ENCODE measurements at places on chromosomes 1 and 21. TPM values are rescaled to one million over a fixed set of nuclear protein-coding genes. Genes with fewer than 3 reads are reported as not detected.

GRCh38 chr1:246035060-246035541 lies 472.0 kb downstream of the SMYD3 start:
- no peaks in the 10 kb centered on the region for H3K27me3 ChIP-seq
- no peak overlapping the region for H3K27ac ChIP-seq
- DNase-seq = no peak
- no peaks in the 10 kb centered on the region for H3K36me3 ChIP-seq

GRCh38 chr1:175128523-175128922 lies 60.9 kb downstream of the TNN start:
- no peaks in the 10 kb centered on the region for H3K36me3 ChIP-seq
- no peak overlapping the region for H3K27ac ChIP-seq
- H3K4me1 ChIP-seq = peaks cover 7% of the 10 kb centered on the region
- no peak for DNase-seq

DNA sequence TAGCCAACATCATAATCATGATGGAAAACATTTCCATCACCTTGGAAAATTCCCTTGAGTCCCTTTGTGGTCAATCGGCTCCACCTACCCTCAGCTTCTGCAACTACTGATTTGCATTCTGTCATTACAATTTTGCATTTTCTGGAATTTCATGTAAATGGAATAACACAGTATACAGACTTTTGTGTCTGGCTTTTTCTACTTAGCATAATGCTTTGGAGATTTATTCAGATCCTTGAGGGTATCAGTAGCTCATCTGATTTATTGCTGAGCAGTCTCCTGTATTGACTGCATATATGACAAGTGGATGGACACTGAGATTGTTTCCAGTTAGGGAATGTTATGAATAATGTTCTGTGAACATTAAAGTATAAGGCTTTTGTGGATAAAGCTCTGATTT lies 358.3 kb downstream of the USP25 start:
- no peaks in the 10 kb centered on the region for H3K27me3 ChIP-seq
- DNase-seq = no peak
- H3K4me3 ChIP-seq = no peak overlapping the region
- no peaks in the 10 kb centered on the region for H3K4me1 ChIP-seq
- H3K36me3 ChIP-seq = no peaks in the 10 kb centered on the region

OR2M3 gene
- total RNA-seq = not detected

DNA sequence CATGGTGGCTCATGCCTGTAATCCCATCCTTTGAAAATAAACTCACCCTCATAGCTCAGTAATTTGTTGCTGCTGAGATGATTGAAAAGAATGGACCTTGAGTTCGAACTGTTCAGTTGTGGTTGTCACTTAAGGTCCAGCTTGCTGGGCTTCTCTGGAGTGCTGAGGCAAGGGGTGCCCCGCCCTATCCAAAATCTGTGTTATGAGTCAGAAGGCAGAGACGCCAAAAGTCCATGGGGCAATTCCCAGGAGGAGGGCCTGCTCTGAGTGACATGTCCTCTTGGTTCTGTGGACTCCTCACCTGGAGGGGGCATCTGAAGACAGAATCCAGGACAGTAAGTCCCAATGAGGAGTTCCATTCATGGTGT lies 64.8 kb downstream of the MYOM3 start:
- peak; percentile 89 for DNase-seq
- no peak overlapping the region for H3K27ac ChIP-seq
- no peak overlapping the region for H3K4me3 ChIP-seq
- H3K36me3 ChIP-seq = no peaks in the 10 kb centered on the region
- H3K27me3 ChIP-seq = no peaks in the 10 kb centered on the region
- H3K4me1 ChIP-seq = peaks cover 23% of the 10 kb centered on the region

DNA sequence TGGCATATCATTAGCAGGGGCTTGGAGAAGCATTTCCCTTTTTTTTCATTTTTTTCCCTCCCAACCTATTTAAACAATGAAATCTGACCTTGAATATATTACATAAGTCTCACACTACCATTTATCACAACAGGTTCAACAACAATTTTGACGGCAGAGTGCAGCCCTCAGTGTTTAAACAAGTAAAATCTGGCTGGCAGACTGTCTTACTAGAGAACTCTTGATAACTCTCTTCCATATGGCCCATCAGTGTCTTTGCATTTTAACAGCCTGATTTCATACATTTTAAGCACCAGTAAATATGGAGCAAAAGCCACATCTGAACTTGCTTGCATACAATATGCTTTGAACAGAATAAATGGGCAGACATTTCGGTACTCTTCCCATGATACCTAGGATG lies 213.0 kb downstream of the KCTD3 start:
- H3K4me1 ChIP-seq = no peaks in the 10 kb centered on the region
- DNase-seq = no peak
- H3K36me3 ChIP-seq = no peaks in the 10 kb centered on the region
- no peak overlapping the region for H3K27ac ChIP-seq
- no peaks in the 10 kb centered on the region for H3K27me3 ChIP-seq

IFI44 gene
- 5.9 TPM for total RNA-seq

- H3K27me3 ChIP-seq = no peaks in the 10 kb centered on the region
- no peaks in the 10 kb centered on the region for H3K36me3 ChIP-seq
- peak overlapping the region; percentile 68 for H3K27ac ChIP-seq
- H3K4me3 ChIP-seq = no peak overlapping the region
Observed at GRCh38 chr1:72184099-72184701, 98.1 kb downstream of the NEGR1 start.

DNA sequence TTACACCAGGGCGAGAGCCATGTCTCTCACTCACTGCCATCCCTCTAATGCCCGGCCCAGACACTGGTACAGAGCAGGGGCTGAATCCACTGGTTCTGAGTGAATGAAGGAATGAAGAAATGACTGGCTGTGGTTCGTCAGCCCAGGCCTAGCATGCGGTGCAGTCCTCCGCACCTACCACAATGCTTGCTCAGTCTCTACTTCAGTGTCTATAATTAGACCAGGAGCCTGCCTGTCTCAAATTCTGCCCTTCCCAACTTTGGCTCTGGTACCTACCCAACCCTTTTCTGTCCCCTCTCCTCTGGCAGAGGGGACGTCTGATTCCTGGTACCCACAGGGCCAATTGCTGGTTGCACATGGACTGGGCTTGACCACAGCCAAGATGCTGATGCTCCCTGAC lies 118.2 kb upstream of the GRIK3 start:
- no peaks in the 10 kb centered on the region for H3K27me3 ChIP-seq
- H3K36me3 ChIP-seq = no peaks in the 10 kb centered on the region
- no peaks in the 10 kb centered on the region for H3K4me1 ChIP-seq
- H3K4me3 ChIP-seq = no peak overlapping the region
- DNase-seq = no peak

- H3K36me3 ChIP-seq = no peaks in the 10 kb centered on the region
- no peaks in the 10 kb centered on the region for H3K27me3 ChIP-seq
- H3K4me3 ChIP-seq = no peak overlapping the region
- DNase-seq = no peak
- no peak overlapping the region for H3K27ac ChIP-seq
- H3K4me1 ChIP-seq = peaks cover 6% of the 10 kb centered on the region
Observed at GRCh38 chr1:214425716-214426425, 125.5 kb downstream of the PTPN14 start.

- DNase-seq = no peak
- no peaks in the 10 kb centered on the region for H3K4me1 ChIP-seq
- H3K27me3 ChIP-seq = no peaks in the 10 kb centered on the region
- H3K27ac ChIP-seq = no peak overlapping the region
- no peaks in the 10 kb centered on the region for H3K36me3 ChIP-seq
Observed at GRCh38 chr1:173570370-173571007, 32.4 kb downstream of the SLC9C2 start.

GRCh38 chr1:53145942-53146708 lies 3.7 kb upstream of the SLC1A7 start:
- H3K4me1 ChIP-seq = no peaks in the 10 kb centered on the region
- no peaks in the 10 kb centered on the region for H3K27me3 ChIP-seq
- H3K36me3 ChIP-seq = no peaks in the 10 kb centered on the region
- peak overlapping the region; percentile 53 for H3K27ac ChIP-seq
- no peak overlapping the region for H3K4me3 ChIP-seq
- peak; percentile 78 for DNase-seq

GRCh38 chr1:26170472-26170821 lies 739 bp downstream of the ZNF593 start:
- no peaks in the 10 kb centered on the region for H3K36me3 ChIP-seq
- H3K27ac ChIP-seq = peak overlapping the region; percentile 41
- no peak for DNase-seq
- no peaks in the 10 kb centered on the region for H3K27me3 ChIP-seq

GRCh38 chr21:36698981-36699545 lies at the start of gene SIM2:
SIM2 (plus strand) TSS chr21:36699115; CDS start chr21:36699747, 632 bp downstream.
- H3K36me3 ChIP-seq = no peaks in the 10 kb centered on the region
- H3K27me3 ChIP-seq = peaks cover 70% of the 10 kb centered on the region
- DNase-seq = no peak
- peaks cover 33% of the 10 kb centered on the region for H3K4me1 ChIP-seq
- H3K4me3 ChIP-seq = peak within 1 kb of the TSS; percentile 65
- no peak within 1 kb of the TSS for H3K27ac ChIP-seq

DNA sequence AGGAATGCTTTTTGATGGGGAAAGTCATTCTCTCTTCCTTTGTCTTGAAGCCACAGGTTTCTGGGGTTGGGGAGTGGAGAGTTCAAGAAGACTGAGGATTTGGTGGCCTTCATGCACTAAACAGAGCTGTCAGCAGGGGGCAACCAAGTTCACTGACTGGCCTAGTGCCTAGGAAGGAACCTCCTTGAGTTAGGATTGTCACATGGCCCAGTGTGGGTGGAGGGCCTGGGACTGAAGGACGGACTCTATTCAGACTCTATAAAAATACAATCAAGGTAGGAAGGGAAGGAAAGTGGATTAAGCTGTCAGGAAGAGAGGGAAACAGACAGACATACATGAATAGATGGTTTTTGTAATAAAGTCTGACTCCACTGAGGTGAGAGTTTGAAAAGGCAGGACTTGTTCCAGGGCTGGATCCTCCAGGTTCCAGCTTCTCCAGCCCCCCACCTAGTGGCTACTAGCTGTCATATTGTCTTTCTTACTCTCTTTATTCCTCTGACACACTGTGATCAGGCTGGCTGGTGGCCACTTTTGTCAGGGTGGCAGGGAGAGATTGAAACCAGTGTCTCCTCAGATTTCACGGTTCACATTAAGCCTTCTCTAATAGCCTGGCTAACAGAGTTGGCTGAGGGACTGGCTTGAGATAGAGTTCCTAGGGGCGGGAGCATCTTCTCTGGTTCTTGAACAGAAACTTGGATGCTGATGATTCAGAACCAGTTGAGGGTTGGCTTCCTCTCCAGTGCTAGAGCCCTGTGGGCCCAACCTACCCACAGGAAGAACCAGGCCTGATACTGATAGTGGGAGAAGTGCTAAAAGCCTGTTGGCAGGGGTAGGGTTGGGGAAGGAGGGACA lies 4.1 kb upstream of the SH3BGRL3 start:
- H3K36me3 ChIP-seq = no peaks in the 10 kb centered on the region
- peak; percentile 90 for DNase-seq
- H3K27ac ChIP-seq = peak overlapping the region; percentile 90
- no peaks in the 10 kb centered on the region for H3K27me3 ChIP-seq

TRPM2 gene
- total RNA-seq = 0.43 TPM

DNA sequence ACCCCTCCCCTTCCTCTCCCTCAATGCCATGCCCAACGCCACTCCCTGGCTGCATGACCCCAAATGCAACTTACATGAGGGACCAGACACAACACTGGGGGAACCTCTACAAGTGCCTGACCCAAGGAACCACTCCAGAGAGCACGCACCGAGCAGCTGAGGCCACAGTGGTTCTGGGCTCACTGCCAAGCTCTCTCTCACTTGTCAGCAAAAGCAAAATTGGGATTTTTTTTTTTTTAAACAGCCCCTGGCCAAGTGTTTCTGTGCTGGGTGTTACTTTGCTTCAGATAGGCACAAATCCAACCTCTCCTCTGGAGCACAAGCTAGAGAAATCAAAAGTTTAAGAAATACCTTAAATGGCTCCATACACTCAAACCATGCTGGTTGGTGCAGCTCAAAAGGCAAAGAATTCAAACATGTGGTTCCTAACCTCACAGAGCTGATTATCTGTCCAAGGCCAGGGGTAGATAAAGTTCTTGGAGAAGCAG lies 363.0 kb downstream of the SETD4 start:
- no peaks in the 10 kb centered on the region for H3K4me1 ChIP-seq
- no peaks in the 10 kb centered on the region for H3K27me3 ChIP-seq
- H3K36me3 ChIP-seq = no peaks in the 10 kb centered on the region
- no peak overlapping the region for H3K4me3 ChIP-seq
- H3K27ac ChIP-seq = no peak overlapping the region

- DNase-seq = no peak
- peaks cover 8% of the 10 kb centered on the region for H3K36me3 ChIP-seq
- H3K4me1 ChIP-seq = peaks cover 3% of the 10 kb centered on the region
- no peak overlapping the region for H3K4me3 ChIP-seq
Observed at GRCh38 chr1:200780545-200781369, 42.1 kb downstream of the CAMSAP2 start.

- DNase-seq = no peak
- H3K4me1 ChIP-seq = no peaks in the 10 kb centered on the region
- no peak overlapping the region for H3K4me3 ChIP-seq
- no peak overlapping the region for H3K27ac ChIP-seq
Observed at GRCh38 chr1:30313584-30313983, 409.8 kb downstream of the MATN1 start.

PRRX1 gene
- total RNA-seq = 123 TPM

DNA sequence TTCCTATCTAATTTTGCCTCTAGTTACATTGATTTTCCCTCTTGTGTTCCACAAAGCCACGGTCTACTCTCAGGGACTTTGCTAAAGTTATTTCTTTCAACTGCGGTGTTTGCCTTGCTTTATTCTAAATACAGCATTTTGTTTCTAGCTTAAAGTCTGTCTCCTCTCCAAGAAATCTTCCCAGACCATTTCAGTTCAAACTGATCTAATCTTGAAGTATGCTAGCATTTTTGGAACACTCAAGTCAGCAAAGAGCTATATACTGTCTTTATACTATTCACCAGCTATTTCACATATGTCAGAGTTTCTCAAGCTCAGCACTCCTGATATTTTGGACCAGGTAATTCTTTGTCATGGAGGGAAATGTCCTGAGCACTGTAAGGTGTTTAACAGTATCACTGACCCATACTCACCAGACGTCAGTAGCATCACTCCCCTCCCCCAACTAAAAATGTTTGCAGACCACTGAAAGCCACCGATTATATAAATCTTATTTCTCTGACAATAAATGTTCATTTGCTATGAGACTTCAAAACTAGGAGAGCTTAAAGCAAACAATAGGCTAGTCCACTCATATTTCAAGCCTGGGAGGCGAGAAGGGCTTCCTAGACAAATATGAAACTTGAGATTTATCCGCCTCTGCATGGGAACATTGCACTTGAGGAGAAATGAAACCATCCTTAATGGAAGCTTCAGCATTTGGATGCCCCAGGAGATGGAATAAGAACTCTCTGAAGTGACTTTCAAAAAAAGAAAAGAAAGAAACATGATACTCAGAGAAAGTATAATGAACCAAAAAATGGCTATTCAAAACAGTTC lies 81.1 kb downstream of the KIAA0319L start:
- no peaks in the 10 kb centered on the region for H3K27me3 ChIP-seq
- H3K36me3 ChIP-seq = peaks cover 5% of the 10 kb centered on the region
- H3K4me3 ChIP-seq = no peak overlapping the region

- no peak for DNase-seq
- H3K36me3 ChIP-seq = peaks cover 59% of the 10 kb centered on the region
- no peaks in the 10 kb centered on the region for H3K4me1 ChIP-seq
- no peaks in the 10 kb centered on the region for H3K27me3 ChIP-seq
Observed at GRCh38 chr1:43621386-43621785, 28.6 kb upstream of the KDM4A start.

- no peak overlapping the region for H3K27ac ChIP-seq
- no peaks in the 10 kb centered on the region for H3K36me3 ChIP-seq
- DNase-seq = no peak
- H3K27me3 ChIP-seq = no peaks in the 10 kb centered on the region
Observed at GRCh38 chr1:27940870-27941560, 6.2 kb downstream of the SMPDL3B start.

GRCh38 chr1:34774957-34775356 lies 6.1 kb upstream of the GJB3 start:
- no peaks in the 10 kb centered on the region for H3K36me3 ChIP-seq
- no peak overlapping the region for H3K27ac ChIP-seq
- no peaks in the 10 kb centered on the region for H3K27me3 ChIP-seq
- H3K4me3 ChIP-seq = no peak overlapping the region
- H3K4me1 ChIP-seq = no peaks in the 10 kb centered on the region
- no peak for DNase-seq

Measured in ascending aorta (tissue), 2 donors.